Activated CD8-positive, alpha-beta memory T cell treated with anti-CD3 and anti-CD28 coated beads, Interleukin-2, amount 10 ng/mL, durations not matched to agents 7 days and 5 days (primary cell): ENCODE measurements at places on chromosomes 1 and 21. TPM values are rescaled to one million over a fixed set of nuclear protein-coding genes. Genes with fewer than 3 reads are reported as not detected.

DNA sequence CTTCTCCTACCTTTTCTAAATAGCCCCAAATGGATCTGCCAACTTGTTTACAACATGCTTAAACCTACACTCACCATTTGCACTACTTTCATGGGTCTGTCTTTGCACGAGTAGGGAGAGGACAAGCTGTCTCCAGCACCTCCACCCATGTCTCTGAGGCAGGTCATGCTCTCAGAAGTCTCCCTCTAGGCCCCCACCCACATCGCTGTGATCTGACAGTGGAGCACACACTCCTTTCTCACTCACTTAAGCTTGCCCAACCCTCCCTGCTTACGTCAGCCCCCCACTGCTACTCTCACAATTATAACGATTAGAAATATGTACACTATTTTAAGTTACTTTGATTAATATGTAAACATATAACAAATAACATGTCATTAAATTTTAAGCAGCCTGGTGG is 141.1 kb downstream of the KCNH1 start:
- H3K27ac ChIP-seq, result no peak overlapping the region
- H3K27me3 ChIP-seq, result peaks cover 10% of the 10 kb centered on the region
- H3K4me3 ChIP-seq, result no peak overlapping the region
- no peak for DNase-seq
- no peaks in the 10 kb centered on the region for H3K4me1 ChIP-seq

DNA sequence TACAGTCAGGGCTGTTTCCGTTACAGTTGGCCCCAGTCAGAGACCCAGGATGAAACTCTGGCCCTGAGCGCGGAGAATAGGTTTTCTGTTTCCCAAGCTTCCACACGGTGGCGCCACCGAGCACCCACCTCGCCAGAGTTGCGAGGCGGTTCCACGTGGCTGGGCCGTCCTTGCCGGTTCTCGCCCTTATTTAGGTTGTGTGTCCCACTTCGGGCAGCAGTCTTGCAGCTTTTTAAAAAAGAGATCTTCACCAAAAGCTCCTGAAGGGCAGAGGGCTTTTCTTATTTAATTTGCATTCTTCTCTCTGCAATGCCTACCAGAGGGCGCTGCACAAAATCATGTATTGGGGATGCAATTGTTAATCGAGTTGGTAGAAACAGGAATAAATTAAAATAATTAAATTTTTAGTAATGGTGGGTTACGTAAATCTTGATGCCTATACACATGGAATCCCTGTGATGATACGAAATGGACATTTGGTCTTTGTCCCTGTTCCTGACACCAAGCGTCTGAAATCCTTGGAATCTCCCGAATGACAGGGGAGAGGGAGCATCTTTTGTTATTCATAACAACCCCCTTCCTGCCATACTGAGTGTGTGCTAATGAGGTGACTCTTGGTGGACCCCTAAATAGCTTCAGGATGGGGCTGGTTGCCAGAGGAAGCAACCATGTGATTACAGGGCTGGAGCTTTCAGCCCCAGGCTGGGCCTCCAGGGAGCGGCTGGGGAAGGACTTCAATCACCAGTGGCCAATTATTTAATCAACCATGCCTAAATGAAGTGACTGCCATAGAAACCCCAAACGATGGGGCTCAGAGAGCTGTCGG is 5.6 kb upstream of the S100A7 start:
- H3K4me1 ChIP-seq, result peaks cover 10% of the 10 kb centered on the region
- no peak overlapping the region for H3K4me3 ChIP-seq
- peak; percentile 71 for DNase-seq

GRCh38 chr1:205015241-205015640 is 27.8 kb upstream of the CNTN2 start:
- no peaks in the 10 kb centered on the region for H3K4me1 ChIP-seq
- H3K27me3 ChIP-seq, result no peaks in the 10 kb centered on the region
- DNase-seq, result no peak
- H3K36me3 ChIP-seq, result no peaks in the 10 kb centered on the region
- H3K4me3 ChIP-seq, result no peak overlapping the region

SPRR1A gene
- total RNA-seq, result not detected

- H3K27me3 ChIP-seq, result no peaks in the 10 kb centered on the region
- H3K4me3 ChIP-seq, result no peak overlapping the region
- no peaks in the 10 kb centered on the region for H3K4me1 ChIP-seq
- no peak for DNase-seq
These were observed 96.5 kb downstream of the DTL start for GRCh38 chr1:212132025-212132424.

- no peaks in the 10 kb centered on the region for H3K36me3 ChIP-seq
- DNase-seq, result no peak
- no peak overlapping the region for H3K4me3 ChIP-seq
These were observed 31.4 kb downstream of the PGBD5 start for GRCh38 chr1:230394741-230395140.

GRCh38 chr1:200154069-200154767 is 126.7 kb downstream of the NR5A2 start:
- H3K27me3 ChIP-seq, result peaks cover 10% of the 10 kb centered on the region
- peaks cover 50% of the 10 kb centered on the region for H3K4me1 ChIP-seq
- peak overlapping the region; percentile 41 for H3K4me3 ChIP-seq
- peak overlapping the region; percentile 86 for H3K27ac ChIP-seq
- peaks cover 6% of the 10 kb centered on the region for H3K36me3 ChIP-seq

- peaks cover 15% of the 10 kb centered on the region for H3K4me1 ChIP-seq
- H3K27ac ChIP-seq, result peak overlapping the region; percentile 70
- DNase-seq, result no peak
- H3K27me3 ChIP-seq, result no peaks in the 10 kb centered on the region
These were observed 54.6 kb downstream of the ADSS2 start for GRCh38 chr1:244397131-244397530.

GRCh38 chr1:66207484-66207883 is 326.5 kb upstream of the SGIP1 start:
- no peak overlapping the region for H3K27ac ChIP-seq
- peaks cover 11% of the 10 kb centered on the region for H3K27me3 ChIP-seq
- H3K4me3 ChIP-seq, result no peak overlapping the region
- H3K4me1 ChIP-seq, result peaks cover 2% of the 10 kb centered on the region
- peaks cover 5% of the 10 kb centered on the region for H3K36me3 ChIP-seq

DCDC2B gene
- 0.16 TPM for total RNA-seq

PCP4L1 gene
- not detected for total RNA-seq

MAST2 gene
- 29.5 TPM for total RNA-seq

- no peaks in the 10 kb centered on the region for H3K27me3 ChIP-seq
- H3K4me3 ChIP-seq, result no peak overlapping the region
- no peak overlapping the region for H3K27ac ChIP-seq
- DNase-seq, result no peak
- H3K4me1 ChIP-seq, result no peaks in the 10 kb centered on the region
- H3K36me3 ChIP-seq, result no peaks in the 10 kb centered on the region
These were observed 183.1 kb upstream of the KAZN start for GRCh38 chr1:14415396-14415795.

DNA sequence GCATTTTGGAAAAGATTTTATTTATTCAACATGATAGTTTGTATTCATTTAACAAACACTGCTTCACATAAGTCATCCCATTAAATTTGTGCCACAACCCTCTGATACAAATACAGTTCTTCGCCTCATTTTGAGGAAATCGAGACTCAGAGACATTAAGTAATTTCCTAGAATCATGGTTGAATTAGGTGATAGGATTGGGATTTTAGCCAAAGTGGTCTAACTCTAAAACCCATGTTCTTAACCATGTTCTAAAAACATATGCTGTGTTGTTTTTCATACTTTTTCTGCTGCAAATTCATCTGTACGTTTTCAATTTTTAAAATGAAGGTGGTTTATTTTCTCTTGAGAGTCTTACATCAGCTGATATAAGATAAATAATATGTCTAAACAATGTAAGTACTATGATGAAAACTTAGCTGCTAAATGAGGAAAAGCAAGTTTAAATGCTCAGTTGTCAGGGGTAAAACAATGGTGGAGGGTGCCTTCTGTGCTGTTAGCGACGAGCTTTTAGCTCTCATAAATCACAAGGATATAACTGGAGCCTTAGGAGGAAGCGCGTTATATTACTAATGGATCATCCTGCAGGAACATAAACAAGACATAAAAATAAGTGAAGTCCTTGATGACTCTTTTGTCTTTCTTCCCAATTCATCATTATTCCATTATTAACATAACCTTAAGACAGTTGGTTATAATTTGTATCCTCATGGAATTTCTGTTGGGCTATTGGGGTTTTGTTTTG is 97.7 kb downstream of the CACHD1 start:
- peaks cover 21% of the 10 kb centered on the region for H3K27me3 ChIP-seq
- no peak for DNase-seq
- no peak overlapping the region for H3K27ac ChIP-seq
- H3K4me1 ChIP-seq, result no peaks in the 10 kb centered on the region

DNA sequence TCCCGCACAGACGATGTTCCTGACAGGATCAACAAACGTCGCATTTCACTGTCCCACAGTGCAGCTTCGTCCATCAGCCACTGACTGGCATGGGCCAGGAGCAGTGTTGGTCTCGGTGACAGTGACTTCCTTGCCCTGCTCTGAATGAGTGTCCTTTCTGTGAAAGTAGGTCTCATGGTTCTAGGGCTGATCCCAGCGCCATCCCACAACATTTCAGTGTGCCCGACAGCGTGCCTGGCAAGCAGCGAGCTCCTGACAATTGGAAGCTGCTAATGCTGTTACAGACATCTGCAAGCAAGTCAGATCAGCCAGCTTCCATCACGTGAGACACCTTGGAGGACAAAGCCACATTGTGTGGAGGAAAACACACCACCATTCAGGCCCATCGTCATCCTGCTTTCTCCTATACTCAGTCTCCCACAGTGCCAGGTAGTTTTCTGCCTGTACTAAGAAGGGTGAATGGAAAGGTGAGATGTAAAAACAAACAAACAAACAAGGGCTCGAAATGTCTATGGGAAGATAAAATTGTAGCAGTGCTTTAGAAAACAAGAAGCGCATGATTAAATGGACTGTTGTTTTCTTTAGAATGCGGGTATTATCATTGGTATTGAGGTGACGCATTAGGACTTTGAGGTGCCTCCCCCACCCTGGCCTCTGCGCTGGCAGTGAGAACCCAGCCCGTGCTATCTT is 21.9 kb downstream of the ERRFI1 start:
- no peak overlapping the region for H3K27ac ChIP-seq
- H3K4me3 ChIP-seq, result no peak overlapping the region
- DNase-seq, result no peak
- H3K36me3 ChIP-seq, result peaks cover 2% of the 10 kb centered on the region
- no peaks in the 10 kb centered on the region for H3K27me3 ChIP-seq

C1orf35 gene
- total RNA-seq, result 27.0 TPM

DNA sequence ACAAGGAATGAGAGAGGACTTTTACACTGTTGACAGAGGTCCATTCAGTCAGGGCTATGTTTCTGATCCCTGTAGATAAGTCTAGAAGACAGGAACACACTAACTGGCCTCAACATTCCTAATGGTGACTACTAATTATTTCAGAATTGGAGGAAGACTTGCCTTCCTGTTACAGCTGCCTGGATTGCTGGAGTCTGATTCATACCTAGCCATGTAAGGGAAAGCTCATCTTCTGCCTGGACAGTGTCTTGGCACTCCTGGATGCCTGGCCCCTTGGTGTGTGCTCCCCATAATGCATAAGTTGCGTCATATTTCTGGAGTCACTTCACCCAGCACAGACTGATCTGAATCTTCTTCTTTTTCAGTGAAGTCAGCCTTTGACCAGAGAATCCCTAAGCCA is 326.0 kb upstream of the RUNX1 start:
- H3K36me3 ChIP-seq, result no peaks in the 10 kb centered on the region
- no peak overlapping the region for H3K27ac ChIP-seq
- no peaks in the 10 kb centered on the region for H3K4me1 ChIP-seq

DNA sequence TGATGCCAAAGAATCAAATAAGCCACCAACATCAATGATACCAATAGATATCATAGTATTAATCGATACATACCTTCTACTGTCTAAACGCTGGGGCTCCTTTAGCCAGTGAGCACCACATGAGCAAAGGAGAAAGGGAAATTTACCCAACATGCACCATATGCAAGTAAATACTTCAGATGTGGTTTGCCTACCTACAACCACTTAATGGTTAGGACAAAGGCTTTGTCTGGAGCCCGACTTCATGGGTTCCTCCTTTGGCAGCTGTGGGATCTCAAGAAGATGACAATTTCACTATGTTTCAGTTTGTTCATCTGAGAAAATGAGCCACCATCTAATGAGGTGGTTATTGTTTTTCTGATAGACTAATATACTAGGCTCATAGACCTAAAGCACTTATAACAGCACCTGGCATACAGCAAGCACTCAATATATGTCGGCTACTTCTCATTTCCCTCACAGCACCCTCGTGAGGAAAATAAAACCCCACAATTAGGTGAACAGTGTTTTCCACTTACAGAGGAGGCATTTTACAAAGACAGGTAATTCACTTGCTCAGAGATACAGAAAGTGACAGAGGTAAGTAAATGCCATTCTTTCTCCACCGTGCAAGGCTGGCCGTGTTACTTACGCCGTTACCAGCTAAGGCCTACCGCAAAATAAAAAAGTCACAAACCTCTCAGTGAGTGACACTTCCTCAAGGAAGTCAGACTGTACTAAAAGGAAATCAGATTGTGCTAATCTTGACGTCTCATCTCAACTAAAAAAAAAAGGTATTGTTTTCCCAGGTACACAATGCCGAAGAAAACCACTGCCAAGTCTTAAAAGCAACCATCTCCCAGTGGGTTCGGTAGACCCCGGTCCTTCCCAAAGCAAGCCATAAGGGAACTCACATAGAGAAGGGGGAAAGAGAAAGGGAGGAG is 1.6 kb downstream of the TTC13 start:
- peak; percentile 65 for DNase-seq
- no peaks in the 10 kb centered on the region for H3K27me3 ChIP-seq
- H3K36me3 ChIP-seq, result peaks cover 24% of the 10 kb centered on the region
- peaks cover 47% of the 10 kb centered on the region for H3K4me1 ChIP-seq
- H3K27ac ChIP-seq, result peak overlapping the region; percentile 96
- H3K4me3 ChIP-seq, result peak overlapping the region; percentile 89

RIMKLA gene
- 1.3 TPM for total RNA-seq
